Neural crest cell (in vitro differentiated cells): ENCODE measurements at places on chromosomes 7 and 10.

DNA sequence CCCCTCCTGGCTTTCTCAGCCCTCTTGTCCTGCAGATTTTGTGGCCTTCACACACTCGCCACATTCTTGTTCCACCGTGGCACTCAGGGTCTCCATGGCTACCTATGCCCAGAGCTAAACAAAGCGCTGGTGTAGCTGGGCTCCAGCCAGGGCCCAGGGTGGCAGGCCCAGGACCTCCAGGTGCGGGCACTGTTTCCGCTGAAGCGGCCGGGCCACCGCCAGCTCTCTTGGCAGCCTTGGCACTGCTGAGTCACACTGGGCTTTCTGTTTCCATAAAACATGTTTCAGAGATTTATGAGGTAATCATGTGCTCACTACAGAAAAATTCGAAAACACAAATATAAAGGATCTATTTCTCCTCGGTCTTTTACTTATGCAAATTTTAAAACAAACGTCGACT lies 51.3 kb downstream of the AOC1 start:
- no peak for DNase-seq

DNA sequence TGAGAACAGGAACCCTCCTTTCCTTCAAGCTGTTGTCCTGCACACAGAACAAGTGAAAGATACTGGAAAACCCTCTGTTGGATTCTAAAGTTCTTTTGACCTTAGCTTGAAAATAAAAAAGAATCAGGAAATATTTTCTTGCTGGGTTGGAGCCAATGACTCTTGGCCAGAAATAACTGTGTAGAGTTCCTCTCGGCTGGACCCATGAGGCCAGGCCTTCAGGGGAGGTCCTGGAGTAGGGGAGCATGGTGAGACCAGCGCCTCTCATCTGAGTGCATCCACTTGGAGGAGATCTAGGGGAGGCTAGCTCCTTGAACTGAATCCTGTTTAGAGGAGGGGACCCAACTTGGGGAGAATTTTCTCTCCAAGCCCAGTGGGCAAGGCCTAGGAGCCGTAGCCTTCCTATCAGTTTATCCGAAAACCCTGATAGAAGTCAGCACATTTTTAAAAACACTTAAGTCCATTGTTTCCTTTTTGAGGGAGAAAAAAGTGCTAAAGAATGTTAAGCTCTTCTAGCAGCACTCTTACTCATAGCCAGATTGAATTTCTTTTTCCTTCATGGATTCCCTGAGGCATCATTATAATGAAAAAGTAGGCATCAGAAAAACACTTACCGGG lies 635.7 kb upstream of the ANKRD30A start:
- DNase-seq, result no peak

GRCh38 chr7:36749282-36749960 lies 25.1 kb upstream of the AOAH start:
- DNase-seq, result no peak

- DNase-seq, result no peak
These were observed 597 bp downstream of the ZNF277 start for GRCh38 chr7:112206991-112207592.

GRCh38 chr7:106777674-106778299 lies 87.3 kb upstream of the PIK3CG start:
- DNase-seq, result no peak

DNA sequence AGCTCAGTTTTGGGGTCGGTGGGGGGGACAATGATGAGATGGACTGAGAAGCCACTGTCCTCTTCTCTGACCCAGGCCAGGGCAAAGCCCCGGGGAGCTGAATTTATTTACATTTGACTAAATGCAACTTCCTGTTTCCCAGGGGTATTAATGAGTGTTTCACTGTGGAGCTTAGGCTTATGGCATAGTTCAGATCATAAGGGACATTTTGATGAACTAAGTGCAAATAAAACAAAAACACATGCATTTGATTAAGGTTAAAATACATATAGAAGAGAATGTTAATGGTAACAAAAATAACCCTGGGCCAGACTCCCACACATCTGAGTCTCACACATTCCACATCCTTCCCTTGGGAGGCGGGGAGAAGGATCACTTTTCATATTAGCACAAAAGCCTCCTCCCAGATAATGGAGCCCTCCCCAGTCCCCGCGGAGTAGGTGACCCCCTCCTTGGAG lies 320.6 kb downstream of the FRMD4A start:
- DNase-seq, result no peak
